Daoy (cell line): ENCODE measurements at places on chromosomes 11 and 22. TPM values are rescaled to one million over a fixed set of nuclear protein-coding genes. Genes with fewer than 3 reads are reported as not detected.

The TYR gene
- not detected in 2 replicates for total RNA-seq

- no peak for DNase-seq
Observed at GRCh38 chr22:49693416-49693815, 134.3 kb downstream of the BRD1 start.

DNA sequence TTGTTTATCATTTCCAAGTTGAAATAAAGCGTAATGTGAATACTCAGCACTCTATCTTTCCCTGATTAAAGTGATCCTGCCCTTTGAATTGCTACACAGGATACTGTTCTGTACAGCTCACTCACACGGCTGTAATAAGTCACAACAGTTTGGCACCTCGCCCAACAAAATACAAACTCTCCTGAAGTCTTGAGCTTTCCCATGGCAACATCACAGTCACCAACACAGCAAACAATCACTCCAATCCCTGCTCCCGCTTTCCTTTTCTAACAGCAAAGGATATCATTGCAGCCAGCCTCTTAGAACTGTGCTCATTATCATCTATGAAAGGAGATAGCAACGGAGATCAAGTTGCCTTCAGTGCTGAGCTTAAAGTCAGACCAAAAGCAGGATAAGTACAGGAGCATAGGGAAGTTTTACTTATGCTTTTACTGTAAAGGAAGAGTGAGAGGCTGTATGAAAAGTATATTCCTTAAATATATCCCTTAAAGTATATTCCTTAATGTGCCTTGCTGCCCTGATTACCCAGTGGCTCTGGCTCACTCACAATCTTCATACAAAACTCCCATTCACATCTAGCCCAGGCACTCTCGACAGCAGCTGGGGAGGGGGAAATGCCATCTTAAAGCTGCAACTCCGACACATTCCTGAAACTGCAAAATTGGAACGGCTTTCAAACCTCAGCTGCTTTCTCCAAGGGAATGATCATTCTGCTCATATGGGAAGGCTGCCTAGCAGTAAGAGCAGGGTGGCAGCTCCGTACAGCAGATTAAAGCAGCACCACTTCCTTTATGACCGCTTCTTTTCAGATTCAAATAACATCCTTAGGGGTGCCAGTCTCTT, 35.8 kb downstream of the MAML2 start:
- peak; percentile 98 for DNase-seq

DNA sequence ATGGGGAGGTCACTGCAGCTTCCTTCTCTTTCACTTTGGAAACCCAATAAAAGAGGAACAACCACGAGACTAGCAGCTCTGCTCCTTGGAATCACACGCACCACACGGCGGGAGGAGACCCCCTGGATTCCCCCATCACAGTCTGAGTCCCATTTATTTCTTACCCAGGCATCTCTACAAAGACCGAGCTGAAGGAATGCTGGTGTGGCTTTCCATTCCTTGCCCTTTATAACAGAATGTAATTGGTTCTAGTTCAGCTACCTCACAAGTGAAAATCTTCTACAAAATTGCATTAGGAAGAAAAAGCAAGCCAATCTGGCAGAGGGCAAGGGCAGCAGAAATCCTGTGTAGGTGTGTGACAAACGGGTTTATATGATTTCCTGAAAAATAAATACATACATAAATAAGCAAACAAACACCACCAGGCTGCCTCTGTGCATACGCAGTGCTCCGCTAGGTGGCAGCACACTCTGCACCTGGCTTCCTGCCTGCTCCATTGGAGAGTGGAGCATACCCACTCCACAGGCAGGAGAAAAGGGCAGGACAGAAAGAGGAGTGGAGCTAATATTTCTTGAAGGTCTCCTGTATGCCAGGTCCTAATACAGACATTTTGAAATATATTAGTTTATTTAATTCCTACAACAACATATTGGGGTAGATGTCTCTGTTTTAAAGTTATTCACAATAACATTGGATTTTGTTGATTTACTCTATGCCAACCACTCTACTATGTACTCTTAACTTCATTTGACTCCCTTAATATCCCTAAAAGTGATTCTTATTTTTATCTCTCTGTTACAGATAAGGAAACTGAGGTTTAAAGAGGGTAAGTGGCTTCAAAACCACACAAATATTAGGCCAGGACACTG, 673.1 kb downstream of the KCNA4 start:
- peak; percentile 62 for DNase-seq

DNA sequence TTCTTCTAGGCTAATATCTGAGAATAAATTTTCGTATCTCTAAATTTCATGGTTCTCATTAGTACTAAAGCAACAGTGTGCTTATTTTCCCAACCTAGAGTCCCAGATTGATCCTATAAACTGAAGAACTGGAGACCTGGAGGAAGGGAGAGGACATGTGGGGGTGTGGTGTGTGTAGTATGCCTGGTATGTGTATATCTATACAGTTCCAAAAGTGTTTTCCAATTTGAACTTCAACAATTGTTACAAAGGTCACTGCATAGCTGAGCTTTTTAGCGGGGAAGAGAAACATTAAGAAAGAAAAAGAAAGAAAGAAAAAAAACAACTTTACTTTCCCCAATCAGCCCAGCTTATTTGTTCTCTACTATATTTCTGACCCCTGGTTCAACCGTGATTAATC, 152.1 kb downstream of the SOX6 start:
- no peak for DNase-seq

GRCh38 chr11:14773755-14774154, 118.3 kb downstream of the CYP2R1 start:
- peak; percentile 5 for DNase-seq

- DNase-seq = no peak
Observed at GRCh38 chr11:70590356-70590991, 192.1 kb downstream of the CTTN start.

DNA sequence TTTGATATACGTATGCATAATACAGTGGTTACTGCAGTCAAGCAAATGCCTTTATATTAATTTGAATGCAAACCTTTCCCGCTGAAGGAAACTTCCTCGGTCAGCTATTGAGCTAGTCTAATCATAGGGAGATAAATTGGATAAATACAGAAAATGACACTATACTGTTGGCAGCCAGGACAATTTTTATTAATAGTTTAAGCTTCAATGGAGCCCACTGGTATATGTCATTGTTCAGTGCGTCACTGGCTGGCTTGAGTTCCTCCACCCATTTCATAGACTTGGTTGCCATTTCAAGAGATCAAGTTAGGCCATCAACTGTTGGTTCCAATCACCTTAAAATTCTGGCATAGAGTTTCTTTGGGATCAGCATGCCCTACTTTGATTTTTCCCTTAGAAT, 32.5 kb upstream of the DNAJB7 start:
- DNase-seq = no peak
